Cardiac fibroblast (primary cell): ENCODE measurements at places on chromosomes 1 and 21.

DNA sequence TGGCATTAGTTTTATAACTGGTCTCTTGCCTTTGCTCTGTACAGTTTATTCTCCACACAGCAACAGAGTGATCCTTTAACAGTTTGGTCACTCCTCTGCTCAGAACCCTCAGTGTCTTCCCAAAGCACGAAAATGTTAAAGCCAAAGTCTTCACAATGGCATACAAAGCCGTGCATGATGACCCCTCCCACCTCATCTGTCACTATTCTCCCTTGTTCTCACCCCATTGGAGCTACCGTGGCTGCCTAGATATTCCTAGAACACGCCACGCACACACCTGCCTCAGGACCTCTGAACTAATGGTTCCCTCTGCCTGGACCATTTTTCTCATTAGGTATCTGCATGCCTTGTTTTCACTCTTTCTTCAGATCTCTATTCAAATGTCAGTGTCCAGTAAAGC is 8.6 kb upstream of the SEMA4A start:
- no peak for DNase-seq

- DNase-seq, result no peak
Observed at GRCh38 chr21:15650735-15651134, 79.0 kb upstream of the USP25 start.

- no peak for DNase-seq
Observed at GRCh38 chr1:247070645-247071044, 8.0 kb downstream of the ZNF670 start.

GRCh38 chr1:154129391-154129970 is 25.4 kb downstream of the NUP210L start:
- DNase-seq, result no peak

GRCh38 chr1:55250399-55251075 is 35.4 kb upstream of the USP24 start:
- no peak for DNase-seq

DNA sequence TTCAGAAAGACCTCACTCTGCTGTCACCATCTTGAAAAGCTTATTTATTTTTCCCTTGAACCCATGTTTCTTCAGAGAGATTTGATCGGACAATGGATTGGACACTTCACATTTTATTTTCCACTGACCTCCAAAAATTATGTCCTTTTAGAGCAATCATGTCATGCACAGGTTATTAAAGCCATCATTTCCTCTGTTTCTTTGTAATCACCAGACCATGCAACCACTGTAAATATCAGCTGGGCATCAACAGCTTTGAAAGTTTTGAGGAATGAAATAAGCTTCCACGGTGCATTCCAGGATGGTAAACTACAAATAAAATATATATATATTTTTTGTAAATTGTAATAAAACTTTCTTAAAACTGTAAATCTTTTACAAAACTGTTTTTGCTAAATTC is 144.1 kb upstream of the ADAMTS5 start:
- DNase-seq, result no peak

DNA sequence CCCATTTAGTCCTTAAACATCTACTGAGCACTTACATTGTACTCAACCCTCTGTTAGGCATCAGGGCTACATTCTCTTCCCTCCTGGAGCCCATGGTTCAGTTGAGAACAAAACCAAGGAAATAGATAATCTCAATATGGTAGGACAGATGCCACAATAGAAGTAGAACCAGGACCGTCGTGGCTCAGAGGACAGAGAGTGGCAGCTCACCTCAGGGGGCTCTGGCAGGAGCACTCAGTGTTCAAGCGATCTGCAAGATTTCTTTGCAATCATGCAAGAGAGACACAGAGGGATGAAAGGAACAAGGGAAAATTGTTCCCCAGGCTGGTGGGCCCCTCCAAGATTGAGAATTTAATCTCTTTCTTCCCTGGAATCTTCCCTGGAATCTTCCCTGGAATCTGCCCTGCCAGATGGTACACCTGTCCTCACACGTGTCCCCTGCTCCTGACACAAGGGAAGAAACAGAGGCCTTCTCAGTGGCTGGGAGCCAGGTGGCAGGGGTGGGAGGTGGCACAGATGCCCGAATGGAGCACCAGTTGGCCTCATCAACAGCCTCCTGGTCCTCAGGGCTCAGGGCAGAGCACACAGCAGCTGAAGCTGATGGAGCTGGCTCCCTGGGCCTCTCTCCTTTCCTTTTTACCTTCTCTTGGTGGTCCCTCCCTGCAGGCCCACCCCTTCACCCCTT is 135.4 kb downstream of the PLXNA2 start:
- DNase-seq, result no peak
